Spleen (tissue), 13 donors: ENCODE measurements at places on chromosomes 6 and 20. TPM values are rescaled to one million over a fixed set of nuclear protein-coding genes. Genes with fewer than 3 reads are reported as not detected.

DNA sequence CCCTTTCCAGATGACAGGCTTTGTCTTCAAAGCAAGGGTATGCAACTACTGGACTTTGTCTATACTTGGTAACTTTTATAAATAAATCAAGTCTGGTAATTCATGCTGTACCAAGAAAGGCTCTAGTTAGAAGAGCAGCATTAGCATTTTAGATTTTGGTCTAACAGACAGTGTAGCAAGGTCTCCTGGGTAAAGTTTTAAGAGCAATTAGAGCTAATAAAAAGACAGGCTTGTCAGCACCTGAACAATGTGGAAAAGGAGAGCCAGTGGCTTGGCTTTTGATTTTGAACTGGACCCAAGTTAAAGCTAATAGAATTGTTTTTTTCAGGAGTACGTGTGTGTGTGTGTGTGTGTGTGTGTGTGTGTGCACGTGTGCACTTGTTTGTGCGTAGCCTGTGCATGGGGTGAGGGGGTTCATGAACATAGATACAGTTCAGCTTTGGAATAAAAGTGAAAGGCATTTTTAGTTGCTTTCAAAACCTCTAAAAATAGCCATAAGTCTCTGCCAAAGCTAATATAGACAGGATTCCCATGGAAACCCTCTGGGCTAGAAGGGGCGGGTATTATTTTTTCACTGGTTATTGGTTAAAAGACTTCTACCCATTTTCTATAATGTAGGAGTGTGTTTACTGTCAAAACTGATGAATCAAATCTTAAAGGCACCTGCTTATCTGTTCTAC, 138.4 kb downstream of the KCNQ5 start:
- DNase-seq, result no peak
- no peak overlapping the region for H3K27ac ChIP-seq
- no peak overlapping the region for H3K4me3 ChIP-seq
- H3K27me3 ChIP-seq, result no peaks in the 10 kb centered on the region

DNA sequence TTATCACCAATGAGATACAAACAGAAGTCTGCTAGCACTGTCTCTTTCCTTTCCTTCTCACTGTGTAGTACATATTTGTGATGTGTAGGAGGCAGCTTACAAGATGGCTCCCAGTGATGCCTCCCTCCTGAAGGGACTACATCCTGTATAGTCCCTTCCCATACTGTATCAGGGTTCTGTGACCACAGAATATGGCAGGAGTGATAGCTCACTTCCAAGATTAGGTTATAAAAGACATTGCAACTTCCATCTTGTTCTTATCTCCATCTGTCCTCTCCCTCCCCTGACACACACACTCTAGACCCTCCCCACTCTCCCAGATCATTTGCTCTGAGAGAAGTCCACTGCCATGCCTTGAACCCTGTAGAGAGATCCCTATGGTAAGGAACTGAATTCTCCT, 38.0 kb downstream of the SESN1 start:
- no peak overlapping the region for H3K27ac ChIP-seq
- no peaks in the 10 kb centered on the region for H3K36me3 ChIP-seq
- H3K27me3 ChIP-seq, result no peaks in the 10 kb centered on the region

DNA sequence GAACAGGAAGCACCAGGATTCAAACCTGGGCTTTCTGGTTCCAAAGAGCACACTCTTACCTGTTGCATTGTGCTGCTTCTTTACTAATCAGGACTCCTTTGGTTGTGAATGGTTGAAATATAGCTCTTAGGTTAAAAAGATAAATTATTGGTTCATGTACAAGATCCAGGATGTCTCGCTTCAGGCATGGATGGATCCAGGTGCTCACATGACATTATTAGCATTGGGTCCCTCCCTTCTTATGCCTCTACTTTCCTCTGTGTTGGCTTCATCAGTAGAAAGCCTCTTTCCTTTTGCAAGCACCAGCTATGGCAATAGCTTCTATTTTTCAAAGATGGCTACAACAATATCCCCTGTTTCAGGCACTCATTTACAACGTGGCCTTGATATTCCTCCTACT, 217.7 kb upstream of the SULF2 start:
- no peaks in the 10 kb centered on the region for H3K36me3 ChIP-seq
- no peak overlapping the region for H3K4me3 ChIP-seq
- DNase-seq, result no peak

KIAA1755 gene
- 4.8 TPM for polyA plus RNA-seq
